Left forelimb (tissue), 1 donor: ENCODE measurements at places on chromosomes 3 and 15.

- DNase-seq: no peak
Measured at GRCh38 chr15:84552896-84553295, 47.9 kb upstream of the ZSCAN2 start.

GRCh38 chr15:29379647-29380046, 110.0 kb upstream of the NSMCE3 start:
- no peak for DNase-seq

- no peak for DNase-seq
Measured at GRCh38 chr3:188442430-188442829, 288.5 kb downstream of the LPP start.

DNA sequence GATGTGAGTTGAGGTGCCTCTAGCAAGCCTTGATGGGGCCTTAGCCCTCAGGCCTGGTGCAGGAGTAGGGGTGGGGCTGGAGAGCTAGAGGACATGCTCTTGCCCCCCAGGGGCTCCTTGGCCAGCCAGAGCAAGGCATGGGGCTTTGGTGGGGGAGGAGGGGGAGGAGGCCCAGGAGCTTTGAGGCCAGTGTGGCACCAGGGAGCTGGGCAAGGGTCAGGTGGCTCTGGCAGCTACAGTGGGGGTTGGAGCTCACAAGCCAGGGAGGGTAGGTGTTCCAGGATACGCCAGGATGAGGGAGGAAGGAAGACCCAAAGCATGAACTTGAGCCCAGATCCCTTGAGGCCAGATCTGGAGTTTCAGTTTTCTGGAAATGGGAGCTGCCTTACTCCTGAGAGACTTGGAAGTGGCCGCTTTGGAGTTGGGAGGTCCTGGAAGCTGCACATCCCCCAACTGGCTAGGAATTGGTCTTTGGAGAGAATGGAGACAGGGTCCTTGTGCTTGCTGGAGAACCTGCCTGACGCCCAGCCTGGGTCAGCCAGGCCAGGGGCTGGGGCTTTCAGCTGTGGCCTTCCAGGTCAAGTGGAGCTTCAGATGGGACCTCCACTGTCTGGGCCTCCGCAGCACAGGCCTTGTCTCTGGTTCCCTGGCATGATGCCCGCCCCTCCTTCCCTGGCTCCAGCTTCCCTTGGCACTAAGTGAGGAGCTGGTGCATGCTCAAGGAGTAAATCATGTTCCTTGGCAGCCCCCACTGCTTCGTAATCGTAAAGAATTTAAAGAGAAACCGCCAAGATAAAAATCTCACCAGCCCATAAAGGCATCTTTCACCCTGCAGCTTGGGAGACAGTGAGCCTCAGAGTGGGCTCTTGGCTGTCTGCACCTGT, 8.7 kb downstream of the SEMA3F start:
- DNase-seq: peak; percentile 84

GRCh38 chr3:39208463-39209055, 16.2 kb upstream of the XIRP1 start:
- no peak for DNase-seq

GRCh38 chr3:129315998-129316247, 37.3 kb downstream of the HMCES start:
- DNase-seq: no peak

DNA sequence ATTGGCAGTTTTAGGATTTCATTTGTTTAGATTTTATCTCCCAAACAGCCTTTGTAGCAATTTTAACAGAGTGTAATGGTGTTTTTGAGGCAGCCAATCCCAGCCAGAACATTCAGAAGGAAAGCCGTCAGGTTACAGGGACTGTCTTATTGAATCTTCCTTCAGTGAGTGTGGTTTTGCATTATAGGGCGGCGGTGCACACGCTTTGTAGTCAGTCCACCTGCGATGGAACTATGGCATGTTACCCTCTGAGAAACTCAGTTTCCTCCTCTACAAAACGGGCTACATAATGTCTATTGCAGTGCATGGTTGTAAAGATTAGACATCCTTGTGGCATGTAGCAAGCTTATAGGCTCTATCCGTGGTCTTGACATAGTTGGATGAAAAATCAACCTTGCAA, 1.0 kb downstream of the LRRC28 start:
- DNase-seq: no peak

DNA sequence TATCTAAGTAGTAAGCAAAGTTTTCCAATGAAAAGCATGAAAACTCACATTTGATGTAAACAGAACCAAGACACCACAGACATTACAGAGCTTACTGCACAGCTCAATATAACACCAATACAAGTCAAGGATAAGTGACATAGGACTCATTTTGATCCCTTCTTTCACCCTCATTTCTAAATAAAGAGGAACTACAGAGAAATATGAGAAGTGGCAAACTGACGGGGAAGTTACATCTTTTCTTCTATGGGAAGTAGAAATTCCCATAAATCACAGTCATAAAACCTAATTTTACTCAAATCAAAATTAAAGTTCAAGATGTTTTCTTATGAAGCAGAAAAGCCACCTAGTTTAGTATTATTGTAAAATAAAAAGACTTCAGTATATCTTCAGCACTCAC, 3.8 kb downstream of the ATG3 start:
- DNase-seq: no peak

- DNase-seq: no peak
Measured at GRCh38 chr3:17747174-17747889, 4.9 kb upstream of the TBC1D5 start.
